ENCODE measurements at places on chromosomes 6 and 20. TPM values are rescaled to one million over a fixed set of nuclear protein-coding genes. Genes with fewer than 3 reads are reported as not detected.

- no peak overlapping the region for H3K27ac ChIP-seq
- H3K4me3 ChIP-seq: no peak overlapping the region
- DNase-seq: no peak
- peaks cover 17% of the 10 kb centered on the region for H3K4me1 ChIP-seq
Measured at GRCh38 chr20:19271879-19272651, 59.6 kb downstream of the SLC24A3 start.

DNA sequence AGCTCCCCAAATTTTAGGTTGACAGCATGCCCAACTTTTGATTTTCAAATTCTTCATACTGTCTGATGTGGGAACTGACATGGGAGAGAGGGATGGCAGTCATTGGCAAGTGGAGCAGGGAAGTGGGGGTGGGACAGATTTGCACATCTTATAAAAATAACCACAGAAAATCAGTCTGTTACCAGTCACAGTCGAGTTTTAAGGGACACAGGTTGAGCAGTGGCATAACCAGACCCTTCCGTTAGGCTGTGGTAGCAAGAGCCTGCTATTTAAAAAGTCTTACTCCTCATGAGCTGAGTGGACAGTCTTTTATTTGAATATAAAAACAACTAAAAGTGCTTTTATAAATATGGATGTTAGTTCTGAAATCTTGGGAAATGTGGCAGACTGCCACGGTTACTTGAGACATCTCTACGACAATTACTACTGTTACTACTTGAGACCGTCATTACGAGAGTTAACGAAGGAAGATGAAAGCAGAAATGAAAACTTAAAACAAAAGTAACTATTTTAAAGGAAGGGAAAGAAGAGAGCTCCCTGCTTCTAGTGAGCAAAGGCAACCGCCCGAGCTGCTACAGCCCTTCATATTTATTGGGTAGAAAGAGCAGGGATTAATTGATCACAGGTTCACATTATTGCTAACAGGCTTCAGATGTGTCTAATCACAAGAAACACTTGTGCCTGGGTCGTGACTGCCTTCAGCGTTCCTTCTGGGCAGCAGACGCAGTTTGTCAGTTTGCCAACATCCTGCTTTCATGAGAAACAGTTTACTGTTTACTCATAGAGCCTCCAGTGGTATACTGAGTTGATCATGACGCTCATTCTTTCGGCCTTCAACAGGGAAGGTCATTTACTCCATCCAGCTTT, 71.3 kb downstream of the EFHC1 start:
- H3K36me3 ChIP-seq: no peaks in the 10 kb centered on the region
- no peak overlapping the region for H3K4me3 ChIP-seq
- H3K27me3 ChIP-seq: no peaks in the 10 kb centered on the region
- H3K4me1 ChIP-seq: no peaks in the 10 kb centered on the region
- H3K27ac ChIP-seq: no peak overlapping the region

- no peak for DNase-seq
- peaks cover 16% of the 10 kb centered on the region for H3K36me3 ChIP-seq
- H3K27me3 ChIP-seq: no peaks in the 10 kb centered on the region
- H3K4me1 ChIP-seq: no peaks in the 10 kb centered on the region
- no peak overlapping the region for H3K27ac ChIP-seq
Measured at GRCh38 chr6:558959-559358, 97.9 kb downstream of the HUS1B start.

DNA sequence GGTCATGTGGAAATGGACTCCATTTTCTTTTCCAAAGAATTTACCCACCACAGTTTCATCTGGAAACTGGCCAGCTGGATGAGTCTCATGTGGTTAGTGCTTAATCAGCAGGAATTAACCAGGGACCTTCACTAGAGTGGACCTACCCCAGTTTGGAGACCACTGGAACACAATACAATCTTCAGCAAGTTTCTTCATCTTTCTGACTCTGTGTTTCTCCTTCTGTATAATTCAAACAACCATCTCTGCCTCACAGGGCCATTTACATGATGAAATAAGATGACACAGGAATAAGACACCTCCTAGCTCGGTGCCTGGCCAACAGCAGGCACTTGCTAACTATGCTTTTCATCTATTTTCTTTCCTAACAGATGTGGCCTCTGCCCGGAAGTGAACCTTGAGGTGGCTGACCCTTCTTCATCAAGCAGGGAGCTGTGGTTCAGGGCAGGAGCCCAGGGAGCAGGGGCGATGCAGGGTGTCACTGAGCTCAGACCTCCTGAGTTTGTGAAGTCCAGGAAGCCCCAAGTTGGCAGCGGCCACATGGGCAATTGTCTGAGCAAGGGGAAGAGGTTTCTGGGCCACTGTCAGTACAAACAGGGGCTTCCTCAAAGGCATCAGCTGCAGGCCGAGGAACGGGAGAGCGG, 98.8 kb downstream of the SOD2 start:
- H3K4me3 ChIP-seq: no peak overlapping the region
- H3K4me1 ChIP-seq: no peaks in the 10 kb centered on the region
- H3K36me3 ChIP-seq: no peaks in the 10 kb centered on the region
- H3K27ac ChIP-seq: no peak overlapping the region
- no peaks in the 10 kb centered on the region for H3K27me3 ChIP-seq

DNA sequence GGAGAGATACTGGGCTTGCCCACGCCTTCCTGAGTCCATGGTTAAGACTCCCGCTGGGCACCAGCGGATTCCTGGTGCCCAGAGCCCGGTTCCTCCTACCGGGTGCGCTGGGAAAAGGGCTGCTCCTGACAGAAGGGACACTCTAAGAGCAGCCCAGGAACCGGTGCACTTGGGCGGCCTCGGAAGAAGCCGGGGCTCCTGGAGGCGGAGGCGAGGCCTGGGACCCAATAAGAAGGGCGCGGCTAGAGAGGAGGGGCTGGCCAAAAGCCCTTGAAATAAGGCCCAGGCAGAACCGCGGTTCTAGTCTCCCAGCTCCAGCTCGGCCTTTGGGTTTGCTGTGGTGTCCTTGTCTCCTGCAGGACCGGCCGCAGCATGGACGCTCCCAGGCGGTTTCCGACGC, at the start of gene KHDC3L:
Gene KHDC3L, plus strand, starts transcription at position 301 of the 400 bp plus-strand sequence. Its CDS starts 72 bp downstream, at position 373.
- no peak within 1 kb of the TSS for H3K4me3 ChIP-seq
- H3K36me3 ChIP-seq: no peaks in the 10 kb centered on the region
- H3K27ac ChIP-seq: no peak within 1 kb of the TSS
- no peaks in the 10 kb centered on the region for H3K27me3 ChIP-seq

DNA sequence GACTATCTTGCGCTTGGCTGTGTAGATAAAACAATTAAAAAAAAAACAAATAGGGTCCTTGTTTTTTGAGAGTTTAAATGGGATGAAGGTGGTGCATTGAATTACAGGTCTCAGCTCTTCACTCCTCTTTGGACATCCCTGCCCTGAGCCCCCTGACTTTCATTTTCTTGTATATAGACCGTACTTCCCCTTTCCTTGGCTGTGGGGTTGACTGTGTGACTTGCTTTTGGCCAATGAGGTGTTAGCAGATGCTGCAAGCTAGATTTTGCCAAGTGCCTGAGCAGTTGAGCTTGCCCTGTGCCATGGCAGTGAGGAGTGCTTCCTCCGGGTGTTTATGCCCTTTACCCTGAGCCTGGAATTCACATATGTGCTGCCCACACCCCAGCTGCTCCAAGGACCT, 386.1 kb upstream of the ZFP64 start:
- H3K27ac ChIP-seq: no peak overlapping the region
- no peaks in the 10 kb centered on the region for H3K36me3 ChIP-seq
- no peaks in the 10 kb centered on the region for H3K27me3 ChIP-seq

DNA sequence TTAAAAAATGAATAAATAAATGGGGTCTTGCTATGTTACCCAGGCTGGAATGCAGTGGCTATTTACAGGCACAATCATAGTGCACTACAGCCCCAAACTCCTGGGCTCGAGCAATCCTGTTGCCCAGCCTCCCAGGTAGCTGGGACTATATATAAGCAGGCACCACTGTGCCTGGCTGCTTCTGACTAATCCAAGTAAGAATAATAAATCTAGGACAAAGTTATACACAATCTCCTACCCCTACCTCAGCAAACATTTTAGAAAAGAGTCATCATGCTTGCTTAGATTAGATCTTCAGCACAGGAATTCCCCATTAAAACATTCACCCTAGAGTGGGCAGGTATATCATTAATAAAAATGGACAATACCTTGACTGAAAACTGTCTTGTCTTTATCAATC, 124.6 kb downstream of the REV3L start:
- no peak overlapping the region for H3K27ac ChIP-seq
- H3K4me1 ChIP-seq: no peaks in the 10 kb centered on the region
- H3K36me3 ChIP-seq: no peaks in the 10 kb centered on the region
- no peak overlapping the region for H3K4me3 ChIP-seq
- no peak for DNase-seq

- no peaks in the 10 kb centered on the region for H3K36me3 ChIP-seq
- H3K27me3 ChIP-seq: no peaks in the 10 kb centered on the region
- no peaks in the 10 kb centered on the region for H3K4me1 ChIP-seq
- no peak overlapping the region for H3K4me3 ChIP-seq
- no peak overlapping the region for H3K27ac ChIP-seq
- DNase-seq: no peak
Measured at GRCh38 chr6:97697456-97697855, 414.4 kb upstream of the MMS22L start.

The XKR7 gene
- total RNA-seq: not detected
